ENCODE measurements at places on chromosomes 5 and 9.

DNA sequence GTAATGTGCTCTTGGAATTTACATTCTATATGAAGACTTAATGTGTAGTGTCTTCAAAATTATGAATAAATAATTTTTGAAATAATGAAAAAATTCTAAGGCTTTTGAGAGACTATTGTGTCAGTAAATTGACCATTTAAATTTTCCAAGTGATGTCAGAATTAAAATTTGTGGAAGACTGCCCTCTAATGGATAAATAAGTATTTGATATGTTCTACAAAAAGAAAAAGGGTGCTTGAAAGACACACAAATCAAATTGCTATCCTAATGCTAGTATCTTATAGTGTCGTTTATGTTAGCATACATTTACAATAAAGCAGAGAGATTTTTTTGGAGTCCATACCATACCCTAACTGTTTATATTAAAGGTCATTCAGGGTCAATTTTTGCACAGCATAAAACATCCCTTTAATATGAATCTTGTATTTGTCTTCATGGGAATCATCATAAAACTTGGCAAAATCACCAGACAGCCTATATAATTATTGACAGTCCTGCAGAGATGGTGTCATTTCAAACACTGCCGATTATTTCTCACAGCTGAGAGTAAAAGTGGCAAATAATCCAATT, 120.8 kb upstream of the SLC27A6 start:
- DNase-seq: no peak

GRCh38 chr9:80500300-80500699, 928.5 kb downstream of the TLE4 start:
- no peak for DNase-seq

GRCh38 chr5:1190837-1191239, 10.6 kb upstream of the SLC6A19 start:
- no peak for DNase-seq

GRCh38 chr5:143588933-143589662, 185.6 kb upstream of the NR3C1 start:
- no peak for DNase-seq

- DNase-seq: no peak
Observed at GRCh38 chr5:175027390-175027789, 303.0 kb downstream of the MSX2 start.

DNA sequence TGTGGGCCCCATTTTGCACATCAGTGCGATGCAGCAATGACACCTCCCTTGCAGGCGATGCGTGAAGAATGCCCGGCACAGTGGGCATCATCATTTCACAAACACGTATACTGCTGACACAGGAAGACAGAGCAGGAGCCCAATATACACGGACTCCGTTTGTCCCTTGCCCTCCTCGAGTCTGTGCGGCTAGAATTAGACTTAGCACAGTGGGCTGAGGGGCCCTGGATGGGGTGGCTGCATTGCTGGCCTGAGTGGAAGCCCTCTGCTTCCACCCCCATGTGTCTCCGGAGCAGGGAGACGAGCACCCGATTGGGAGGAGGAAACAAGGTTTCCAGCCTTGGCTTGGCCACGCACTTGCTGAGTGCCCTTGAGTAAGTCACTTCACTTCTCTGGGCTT, 40.8 kb downstream of the GSN start:
- DNase-seq: no peak

- DNase-seq: no peak
Observed at GRCh38 chr5:95818181-95819147, 4.1 kb downstream of the GLRX start.

- DNase-seq: peak; percentile 39
Observed at GRCh38 chr5:173643964-173644363, 27.5 kb upstream of the BOD1 start.

DNA sequence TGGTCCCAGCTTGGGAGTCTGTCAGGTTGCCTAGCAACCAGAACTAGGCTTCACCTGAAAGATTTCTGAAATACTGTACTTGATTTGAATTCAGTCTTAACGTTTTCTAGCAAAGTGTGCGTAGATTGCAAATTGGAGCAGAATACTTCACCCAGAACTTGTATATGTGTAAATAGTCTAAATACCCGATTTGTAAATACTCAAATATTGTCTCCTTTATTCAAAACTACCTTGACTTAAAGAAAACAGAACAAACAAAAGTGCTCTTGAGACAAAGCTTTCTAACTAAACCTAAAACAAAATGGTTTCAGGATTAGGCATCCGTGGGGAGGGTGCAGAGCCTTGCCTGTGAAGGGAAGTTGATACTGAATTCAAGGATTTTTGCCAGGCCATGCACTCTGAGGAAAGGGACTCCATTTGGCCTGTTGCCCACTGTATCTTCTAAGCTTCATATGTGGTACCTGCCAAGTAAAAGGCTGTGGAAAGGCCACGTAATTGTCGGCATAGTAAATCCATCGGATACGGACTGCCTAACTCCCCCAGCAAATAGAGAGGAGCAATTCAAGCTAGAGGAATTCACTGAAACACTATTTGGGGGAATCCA, 744 bp upstream of the HMGCS1 start:
- DNase-seq: no peak

GRCh38 chr5:132257131-132258101, at the start of gene PDLIM4:
Gene PDLIM4 (plus strand): TSS chr5:132257696. CDS start chr5:132257735, 39 bp downstream.
- peak; percentile 15 for DNase-seq

GRCh38 chr9:135148386-135148785, 60.9 kb downstream of the OLFM1 start:
- DNase-seq: no peak

- no peak for DNase-seq
Observed at GRCh38 chr9:76697081-76697480, 67.2 kb upstream of the PCA3 start.

DNA sequence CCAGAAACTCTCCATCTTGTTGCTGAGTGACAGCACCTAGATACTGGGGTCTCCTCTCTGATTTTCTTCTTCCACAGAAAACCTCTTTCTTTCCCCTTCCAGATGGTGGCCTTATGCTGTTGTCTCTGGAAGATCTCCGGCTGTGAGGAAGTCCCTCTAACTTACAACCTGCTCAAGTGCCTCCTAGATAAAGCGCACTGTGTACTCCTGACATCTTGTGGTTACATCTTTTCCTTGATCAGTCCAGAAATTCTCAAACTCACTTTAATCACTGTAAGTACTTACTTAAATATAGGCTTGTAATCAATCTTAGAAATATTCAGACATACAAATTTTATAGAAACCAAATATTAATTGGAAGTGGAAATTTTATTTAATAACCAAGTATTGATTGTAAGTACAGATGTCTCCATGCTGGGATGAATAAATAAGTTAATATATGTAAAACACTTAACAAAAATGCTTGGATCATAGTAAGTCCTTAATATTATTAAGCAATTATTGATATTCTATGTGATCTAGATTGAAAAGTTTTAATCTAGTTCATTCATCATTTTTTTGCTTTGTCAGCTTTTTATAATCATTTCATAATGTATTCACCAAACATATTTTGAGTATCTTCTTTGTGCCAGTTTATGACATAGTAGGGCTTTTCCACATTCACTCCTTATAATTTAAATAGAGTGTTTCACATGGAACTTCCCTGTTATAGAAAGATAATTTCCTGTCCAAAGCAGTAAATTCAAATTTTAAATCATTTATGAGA, 1381.4 kb upstream of the CDH6 start:
- no peak for DNase-seq

DNA sequence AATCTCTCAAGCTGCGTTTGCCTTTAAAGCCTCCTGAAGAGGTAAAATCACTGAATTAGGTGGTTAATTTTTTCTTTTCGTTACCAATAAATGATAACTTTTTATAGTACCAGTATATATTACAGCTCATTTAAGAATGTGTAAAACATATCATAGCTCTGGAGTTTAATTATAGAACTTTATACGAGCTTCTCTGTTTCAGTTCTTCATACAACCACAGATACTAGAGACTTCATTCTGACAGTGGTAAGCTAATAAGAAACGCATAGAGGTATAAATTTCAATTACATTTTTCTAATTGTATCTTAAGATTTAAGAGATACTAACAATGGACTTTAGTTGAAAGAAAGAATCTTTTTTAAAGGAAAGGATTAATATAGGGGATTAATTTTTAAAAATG, 73.9 kb downstream of the PBX3 start:
- no peak for DNase-seq

- no peak for DNase-seq
Observed at GRCh38 chr9:68711281-68711680, 6.2 kb downstream of the PIP5K1B start.

DNA sequence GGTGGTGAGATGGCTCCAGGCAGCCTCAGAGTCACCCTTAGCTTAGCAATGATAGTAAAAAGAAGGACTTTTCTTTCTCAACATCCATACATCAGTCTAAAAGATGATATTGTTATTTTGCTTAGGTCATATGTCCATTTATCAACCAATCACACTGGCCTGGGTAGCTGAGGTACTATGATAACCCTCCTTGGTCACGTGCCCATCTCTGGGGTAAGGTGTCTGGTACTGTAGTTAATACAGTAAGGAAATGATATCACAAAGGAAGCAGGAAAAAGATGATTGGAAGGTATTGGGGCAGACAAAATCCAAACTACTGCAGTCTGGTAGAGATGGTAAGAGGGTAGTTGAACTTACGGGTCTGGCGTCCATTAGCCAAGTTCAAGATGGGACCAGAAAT, 5.1 kb upstream of the SMAD5 start:
- no peak for DNase-seq

DNA sequence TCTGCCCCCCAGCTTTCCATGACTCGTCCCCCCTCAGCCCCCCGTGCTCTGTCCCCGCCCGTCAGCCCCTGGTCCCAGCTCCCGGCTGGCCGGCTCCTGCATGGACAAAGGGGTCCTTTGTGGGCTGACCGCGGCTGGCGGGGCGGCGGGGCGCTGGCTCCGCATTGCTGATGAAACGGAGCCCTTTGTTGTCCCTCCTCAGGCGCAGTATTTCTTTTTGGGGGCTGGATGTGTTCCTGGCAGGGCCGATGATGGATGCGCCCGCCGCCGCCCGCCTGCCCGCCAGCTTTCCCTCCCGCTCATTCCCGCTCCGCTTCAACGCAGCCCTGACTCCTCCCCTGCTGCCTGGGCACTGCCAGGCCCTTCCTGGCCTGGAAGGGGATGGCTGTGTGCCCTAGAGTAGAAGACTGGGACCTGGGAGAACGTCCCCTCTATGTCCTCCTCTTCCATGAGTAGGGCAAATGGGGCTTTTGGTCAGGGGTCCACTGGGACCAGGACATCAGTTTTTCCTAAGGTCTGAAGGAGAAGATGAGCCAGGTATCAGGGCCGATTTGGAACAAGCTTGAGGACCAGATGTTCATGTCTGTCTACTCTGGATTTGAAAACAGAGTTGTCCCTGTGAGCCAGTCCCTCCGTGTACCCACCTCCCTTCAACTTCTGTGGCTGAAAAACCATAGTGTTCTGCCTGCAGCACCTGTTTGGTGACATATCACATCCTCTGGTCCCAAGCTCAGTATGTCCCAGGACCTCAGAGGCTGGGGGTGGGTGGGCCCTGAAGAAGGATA, 29.0 kb downstream of the CXXC5 start:
- no peak for DNase-seq

GRCh38 chr9:37293664-37294524, 128.6 kb upstream of the GRHPR start:
- peak; percentile 29 for DNase-seq

DNA sequence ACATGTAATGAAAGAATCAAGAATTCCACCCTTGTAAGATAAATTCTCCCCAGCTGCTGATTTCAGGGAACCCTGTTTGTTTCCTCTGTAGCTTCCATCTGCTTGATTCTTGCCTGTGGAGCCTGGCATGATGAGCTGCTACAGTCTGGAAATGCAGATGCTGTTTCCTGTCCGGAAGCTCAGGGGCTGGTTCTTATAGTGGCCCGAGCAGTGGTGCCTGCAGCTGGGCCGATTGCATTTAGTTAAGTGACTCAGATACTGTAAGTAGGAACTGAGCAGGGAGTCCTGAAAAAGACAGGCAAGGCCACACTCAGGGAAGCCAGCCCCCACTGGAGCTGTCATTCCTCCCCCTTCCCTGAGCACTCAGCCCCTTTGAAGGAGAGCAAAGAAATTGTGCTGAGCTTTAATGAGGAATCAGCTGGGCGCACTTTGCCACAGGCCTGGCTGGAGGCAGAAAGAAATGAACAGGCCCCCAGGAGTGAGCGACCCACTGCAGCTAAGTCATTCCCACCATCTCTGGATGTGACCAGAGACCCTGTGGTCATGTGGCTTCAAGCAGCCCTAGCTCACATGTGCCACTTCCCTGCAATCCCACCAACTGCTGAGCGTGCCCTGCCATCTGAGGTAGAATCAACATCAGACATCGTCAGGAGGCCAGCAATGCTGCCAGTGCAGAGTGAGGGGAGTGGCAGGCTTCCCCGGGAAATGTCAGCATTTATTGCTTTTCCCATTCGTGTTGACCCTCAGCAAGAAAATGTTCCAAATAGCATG, 206.0 kb upstream of the WWC1 start:
- DNase-seq: no peak

GRCh38 chr5:25763781-25764180, 1119.0 kb upstream of the CDH10 start:
- no peak for DNase-seq

DNA sequence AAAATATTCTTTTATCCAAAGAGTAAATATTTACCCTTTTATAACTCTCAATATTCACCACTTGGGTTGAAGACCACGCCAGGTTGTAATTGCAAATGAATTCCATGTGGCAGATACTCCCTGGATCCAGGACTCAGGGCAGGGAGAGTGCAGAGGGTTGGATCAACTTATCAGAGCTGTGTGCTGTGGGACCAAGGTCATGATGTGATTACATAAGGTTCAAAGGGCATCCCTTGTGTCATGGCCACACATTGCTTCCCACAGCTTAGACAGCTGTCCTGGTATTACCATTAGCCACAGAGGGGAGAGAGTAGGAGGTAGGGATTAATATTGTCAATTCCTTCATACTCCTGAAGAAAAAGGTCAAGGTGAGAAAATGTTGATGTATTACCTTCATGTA, 133.9 kb downstream of the JAKMIP2 start:
- no peak for DNase-seq

DNA sequence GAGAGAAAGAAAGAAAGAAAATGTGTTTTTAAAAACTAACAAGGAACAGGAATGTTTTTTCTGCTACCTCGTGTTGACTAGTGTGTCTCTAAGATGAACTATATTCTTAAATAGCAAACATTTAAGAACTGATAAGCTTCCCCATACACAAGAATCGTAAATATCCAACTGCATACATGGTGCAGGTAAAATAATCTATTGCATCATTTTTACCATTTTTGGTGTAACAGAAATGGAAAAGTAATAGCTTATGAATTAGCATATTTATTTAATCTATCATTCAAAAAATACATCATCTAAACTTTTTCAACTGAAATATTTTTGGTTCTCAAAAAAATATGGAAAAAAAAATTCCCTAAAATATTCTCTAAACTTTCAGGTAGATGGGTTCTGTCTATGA, 59.7 kb upstream of the RAD23B start:
- no peak for DNase-seq

DNA sequence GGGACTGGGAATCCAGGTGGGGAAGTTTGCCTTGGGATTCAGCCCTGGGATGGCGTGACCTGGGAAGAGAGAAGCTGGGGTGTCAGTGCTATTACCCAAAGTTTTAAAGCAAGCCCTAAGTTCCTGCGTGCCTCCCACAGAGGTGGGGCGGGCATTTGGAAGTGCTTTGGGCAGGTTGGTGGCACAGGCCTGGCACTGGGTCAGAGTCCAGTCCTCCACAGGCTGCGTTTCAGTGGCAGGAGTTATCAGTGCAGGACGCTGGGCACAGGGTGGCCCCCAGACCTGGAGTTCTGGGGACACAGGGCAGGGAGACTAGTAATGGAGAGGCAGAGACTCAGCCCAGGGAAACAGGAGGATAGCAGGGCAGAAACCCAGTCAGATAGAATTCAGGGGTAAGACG, 147.2 kb downstream of the MAST4 start:
- DNase-seq: no peak

- DNase-seq: no peak
Observed at GRCh38 chr5:34604119-34604675, 51.9 kb upstream of the RAI14 start.

Measured in GM13977 (cell line).